ENCODE measurements at places on chromosomes 7 and 10.

DNA sequence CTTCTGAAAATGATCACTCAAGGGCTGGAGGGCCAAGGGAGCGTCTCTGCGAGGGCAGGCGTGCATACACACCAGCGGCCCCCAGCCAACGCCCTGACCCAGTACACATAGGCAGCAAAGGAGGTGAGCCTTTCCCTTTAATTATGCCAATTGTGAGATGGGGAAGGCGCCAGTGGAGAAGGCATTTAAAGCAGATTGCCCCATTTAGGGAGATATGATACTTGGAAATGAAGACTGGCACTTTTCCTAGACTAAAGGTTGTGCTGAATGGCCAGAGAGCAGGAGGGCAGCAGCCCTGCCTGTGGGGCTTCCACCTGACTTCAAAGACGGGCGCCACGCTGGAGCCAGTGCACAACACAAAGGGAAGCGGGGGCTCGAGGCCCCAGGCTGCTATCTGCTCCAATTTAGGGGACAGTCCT, 24.1 kb downstream of the HIPK2 start:
- no peak for DNase-seq

DNA sequence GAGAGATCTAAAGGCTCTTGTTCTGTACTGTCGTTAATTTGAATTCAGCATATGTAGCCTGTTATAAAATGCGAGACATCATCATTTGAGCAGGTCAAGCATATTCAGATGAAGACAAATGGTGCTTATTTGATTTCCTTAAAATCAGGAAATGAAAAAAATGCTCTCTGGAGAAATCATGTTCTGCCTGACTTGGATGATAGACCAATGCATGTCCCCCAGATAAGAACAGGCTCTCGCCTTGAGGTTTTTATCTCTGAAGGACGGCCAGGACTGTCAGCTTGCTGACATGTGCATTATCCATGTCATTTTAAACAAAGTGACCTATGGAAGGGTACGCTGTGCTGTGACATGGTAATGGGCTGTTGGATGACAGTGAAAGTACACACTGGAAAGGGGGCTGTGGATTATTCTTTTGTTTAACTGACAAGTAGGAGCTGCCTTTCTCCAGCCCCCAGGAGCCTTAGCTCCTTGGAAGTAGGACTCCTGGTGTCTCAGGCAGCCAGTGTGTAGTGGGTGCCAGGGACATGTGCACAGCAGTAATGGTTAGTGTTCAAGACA, 695.1 kb upstream of the GALNT17 start:
- DNase-seq: no peak

DNA sequence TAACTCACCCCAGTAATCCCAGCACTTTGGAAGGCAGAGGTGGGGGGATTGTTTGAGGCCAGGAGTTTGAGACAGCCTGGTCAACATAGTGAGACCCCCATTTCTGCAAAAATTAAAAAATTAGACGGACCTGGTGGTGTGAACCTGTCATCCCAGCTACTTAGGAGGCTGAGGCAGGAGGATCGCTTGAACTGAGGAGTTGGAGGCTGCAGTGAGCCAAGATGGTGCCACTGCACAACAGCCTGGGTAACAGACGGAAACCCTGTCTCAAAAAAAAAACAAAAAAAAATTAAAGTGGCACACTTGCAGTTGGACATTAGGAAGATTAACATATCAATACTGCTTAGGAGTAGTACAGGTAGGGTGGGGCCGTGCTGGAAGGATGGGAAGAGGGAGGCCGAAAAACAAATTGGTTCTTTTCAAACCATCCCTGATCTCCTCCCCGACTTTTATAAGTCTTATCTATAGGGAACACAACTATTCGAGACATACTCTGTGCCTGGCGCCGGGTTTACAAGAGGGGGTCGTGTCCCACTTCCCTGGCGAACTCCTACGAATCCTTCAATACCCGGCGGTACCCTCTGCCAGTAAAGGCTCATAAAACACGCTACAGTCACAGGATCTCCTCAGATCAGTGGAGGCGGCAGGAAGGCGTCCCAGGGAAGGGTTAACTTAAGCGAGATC, 628 bp downstream of the TAF6 start:
- no peak for DNase-seq

DNA sequence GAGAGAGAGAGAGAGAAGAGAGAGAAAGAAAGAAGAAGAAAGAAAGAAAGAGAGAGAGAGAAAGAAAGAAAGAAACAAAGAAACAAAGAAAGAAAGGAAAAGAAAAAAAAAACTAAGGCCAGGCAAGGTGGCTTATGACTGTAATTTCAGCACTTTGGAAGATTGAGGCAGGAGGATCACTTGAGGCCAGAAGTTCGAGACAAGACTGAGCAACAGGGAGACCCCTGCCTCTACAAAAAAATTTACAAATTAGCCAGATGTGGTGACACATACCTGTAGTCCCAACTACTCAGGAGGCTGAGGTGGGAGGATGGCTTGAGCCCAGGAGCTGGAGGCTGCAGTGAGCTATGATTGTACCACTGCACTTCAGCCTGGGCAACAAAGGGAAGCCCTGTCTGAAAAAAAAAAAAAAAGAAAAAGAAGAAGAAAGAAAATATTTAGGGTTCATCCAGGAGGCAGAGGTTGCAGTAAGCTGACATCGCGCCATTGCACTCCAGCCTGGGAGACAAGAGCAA, 2.8 kb downstream of the SERPINE1 start:
- DNase-seq: no peak

GRCh38 chr7:107390916-107391315, 78.9 kb upstream of the GPR22 start:
- DNase-seq: no peak

- DNase-seq: no peak
Measured at GRCh38 chr7:13181216-13181615, 493.8 kb downstream of the ARL4A start.
